ENCODE measurements at places on chromosomes 1 and 21. TPM values are rescaled to one million over a fixed set of nuclear protein-coding genes. Genes with fewer than 3 reads are reported as not detected.
A peak's percentile ranks its signal among the peaks of the same experiment; 100 is the strongest.

DNA sequence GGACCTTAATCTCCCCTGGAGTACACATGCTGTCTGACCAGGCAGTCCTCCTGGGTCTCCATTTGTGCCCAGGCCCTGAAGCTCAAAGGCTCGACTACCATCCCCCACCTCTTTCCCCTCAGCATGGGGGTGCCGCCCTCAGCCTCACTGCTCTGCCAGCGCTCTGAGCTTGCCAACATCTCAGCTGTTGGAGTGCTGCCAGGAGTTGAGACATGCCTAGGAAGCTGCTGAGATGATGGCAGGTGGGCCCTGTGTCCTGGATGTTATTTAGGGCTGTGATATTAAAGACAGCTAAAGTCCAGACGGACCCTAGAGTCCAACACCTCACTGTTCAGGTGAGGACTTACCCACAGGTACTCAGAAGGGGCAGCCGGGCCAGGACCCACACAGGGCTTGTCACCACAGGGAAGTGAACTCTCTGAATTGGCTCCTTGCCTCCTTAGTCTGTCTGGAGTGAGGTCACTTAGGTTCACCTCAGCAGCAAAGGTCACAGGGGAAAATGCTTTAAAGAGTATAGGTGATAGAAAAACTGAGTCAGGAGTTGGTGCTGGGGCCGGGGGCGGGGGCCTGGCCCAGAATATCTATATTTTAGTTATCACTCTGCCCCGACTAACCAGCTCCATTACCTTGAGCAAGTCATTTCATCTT is 19.7 kb upstream of the KCNC4 start:
- no peak for DNase-seq

GRCh38 chr1:66397192-66397591 is 136.8 kb upstream of the SGIP1 start:
- DNase-seq, result no peak

Gene AZIN2
- total RNA-seq, result 1.8 TPM

Gene VWA5B1
- 0.31 TPM for total RNA-seq

DNA sequence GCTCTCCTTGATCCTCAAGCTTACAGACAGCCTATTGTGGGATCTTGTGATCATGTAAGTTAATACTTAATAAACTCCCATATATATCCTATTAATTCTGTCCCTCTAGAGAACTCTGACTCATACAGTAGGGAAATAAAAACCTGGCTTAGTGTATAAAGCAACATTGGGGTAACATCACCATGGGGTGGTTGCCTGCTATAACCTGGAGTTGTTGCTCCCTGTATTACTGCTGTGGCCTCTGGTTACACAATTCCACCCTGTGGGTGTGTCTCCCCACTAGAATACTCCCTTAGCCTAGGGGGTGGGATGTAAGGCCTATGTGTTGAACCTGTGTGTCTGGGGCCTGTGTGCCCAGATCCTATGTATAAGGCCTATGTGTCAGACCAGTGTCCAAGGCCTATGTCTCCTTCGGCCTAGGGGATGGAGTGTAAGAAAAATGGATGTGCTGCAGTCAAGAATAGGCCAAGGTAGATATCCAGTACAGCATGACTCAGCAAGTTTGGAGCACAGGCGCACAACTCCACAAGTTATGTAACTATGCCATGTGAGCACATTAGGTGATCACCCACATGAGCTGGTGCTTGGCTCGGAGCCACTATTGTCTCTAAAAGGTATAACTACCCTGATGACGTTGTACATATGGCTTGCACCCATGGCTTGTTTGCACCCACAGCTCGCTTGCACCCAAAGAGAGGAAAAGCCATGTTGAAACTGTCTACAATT is 96.8 kb upstream of the C1orf21 start:
- no peak for DNase-seq

DNA sequence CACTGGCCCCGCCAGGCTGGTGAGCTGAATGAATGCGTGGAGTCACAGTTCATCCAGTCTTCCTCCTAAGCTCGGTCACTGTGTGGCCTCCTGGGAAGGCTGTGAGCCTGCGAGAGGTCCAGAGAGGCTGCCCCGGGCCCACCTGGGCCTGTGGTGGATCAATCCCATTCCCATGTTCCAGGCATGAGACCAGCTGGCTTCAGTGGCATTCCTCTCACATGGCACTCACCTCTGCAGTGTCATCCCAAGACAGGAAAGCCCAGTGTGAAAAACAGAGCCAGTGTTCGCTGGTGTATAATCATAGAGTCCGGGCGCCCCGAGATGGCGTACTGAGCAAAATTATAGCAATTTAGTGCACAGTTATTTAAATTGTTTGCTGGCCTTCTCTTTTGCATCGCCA is 37.6 kb upstream of the EPHA8 start:
- no peak for DNase-seq

- DNase-seq, result no peak
These were observed 523.5 kb upstream of the CAMK1G start for GRCh38 chr1:209059981-209060380.

DNA sequence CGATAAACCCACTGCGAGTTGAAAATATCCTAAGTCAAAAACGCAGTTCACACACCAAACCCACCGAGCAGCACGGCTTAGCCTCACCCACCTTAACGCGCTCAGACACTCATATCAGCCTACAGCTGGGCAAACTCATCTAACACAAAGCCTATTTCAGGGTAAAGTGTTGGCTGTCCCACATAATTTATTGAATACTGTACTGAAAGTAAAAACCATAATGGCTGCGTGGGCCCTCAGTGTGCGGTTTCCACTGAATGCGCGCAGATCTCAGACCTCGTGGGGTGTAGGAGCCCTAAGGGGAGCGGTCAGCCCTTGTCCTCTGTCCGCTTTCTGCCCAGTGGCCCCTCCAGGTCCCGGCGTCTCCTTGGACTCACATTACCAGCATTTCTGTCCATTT is 157.6 kb upstream of the ARHGEF16 start:
- DNase-seq, result no peak

Gene SIM2
- not detected for total RNA-seq

GRCh38 chr1:54302549-54302948 is 102.6 kb downstream of the MRPL37 start:
- DNase-seq, result no peak

- no peak for DNase-seq
These were observed 432.3 kb downstream of the PTPRU start for GRCh38 chr1:29668551-29669157.

GRCh38 chr1:22420455-22421053 is 31.1 kb upstream of the ZBTB40 start:
- DNase-seq, result peak; percentile 57

Gene SPATA21
- not detected for total RNA-seq

DNA sequence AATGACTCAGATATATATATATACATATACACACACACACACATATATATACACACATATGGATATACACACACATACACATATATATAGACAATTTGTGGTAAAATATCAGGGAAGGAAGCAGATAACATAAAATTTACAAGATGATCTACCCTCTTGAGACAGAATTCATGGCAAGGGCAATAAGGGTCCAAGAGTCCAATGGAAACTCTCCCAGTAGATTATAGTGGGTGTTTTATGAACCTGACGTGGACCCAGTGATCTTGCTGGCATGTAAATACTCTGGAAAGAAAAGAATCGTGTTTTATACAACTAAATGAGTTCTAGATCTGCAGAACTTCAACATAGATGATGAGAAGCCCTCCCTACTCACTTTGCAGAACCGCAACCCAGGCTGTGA is 49.3 kb downstream of the DENND1B start:
- no peak for DNase-seq

DNA sequence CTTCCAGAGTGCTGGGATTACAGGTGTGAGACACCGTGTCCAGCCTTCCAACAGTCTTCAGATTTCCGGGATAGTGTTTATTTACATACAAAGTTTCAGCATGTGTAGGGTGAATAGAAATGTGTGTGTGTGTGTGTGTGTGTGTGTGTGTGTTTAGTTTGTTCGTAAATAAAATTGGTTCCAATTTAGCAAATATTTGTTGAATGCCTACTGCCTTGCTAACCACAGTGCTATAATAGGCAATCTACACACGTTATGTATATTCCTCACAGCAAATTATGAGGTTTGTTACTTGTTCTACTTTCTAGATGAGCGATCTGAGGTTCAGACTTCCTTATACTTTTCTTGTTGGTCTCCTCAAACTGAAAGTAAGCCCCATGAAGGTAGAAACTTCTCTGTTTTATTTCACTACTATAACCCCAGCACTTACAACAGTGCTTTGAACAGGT is 32.8 kb upstream of the EPS15 start:
- DNase-seq, result no peak

- no peak for DNase-seq
These were observed 244.4 kb downstream of the LRRIQ3 start for GRCh38 chr1:73953586-73953985.

Gene SLC2A5
- total RNA-seq, result 0.08 TPM

GRCh38 chr1:186502087-186502486 is 41.2 kb upstream of the PDC start:
- DNase-seq, result no peak

DNA sequence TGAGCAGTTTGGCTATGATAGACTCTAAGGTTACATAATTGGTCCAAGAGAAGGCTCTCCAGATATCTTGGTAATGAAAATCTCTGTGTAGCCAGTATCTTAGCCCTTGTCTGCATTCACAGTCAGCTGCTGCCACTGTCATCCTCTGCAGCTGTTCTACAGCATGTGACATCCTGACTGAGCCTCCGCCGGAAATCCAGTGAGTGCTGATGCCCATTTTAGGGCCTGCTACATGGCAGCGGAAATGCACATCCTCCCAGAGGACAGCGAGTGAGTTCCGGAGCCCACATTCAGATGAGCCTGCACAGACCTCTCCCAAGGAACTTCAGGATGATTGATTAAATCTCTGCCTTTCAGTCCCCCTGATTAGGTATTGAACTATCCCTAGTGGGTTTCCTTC is 237.1 kb downstream of the HHIPL2 start:
- DNase-seq, result no peak

Gene VWA1
- 0.25 TPM for total RNA-seq

Gene TNFRSF4
- total RNA-seq, result 111 TPM

Gene AMY1C
- not detected for total RNA-seq

Measured in activated naive CD8-positive, alpha-beta T cell treated with anti-CD3 and anti-CD28 coated beads for 36 hours (primary cell).